ENCODE measurements at places on chromosomes 1 and 21.

DNA sequence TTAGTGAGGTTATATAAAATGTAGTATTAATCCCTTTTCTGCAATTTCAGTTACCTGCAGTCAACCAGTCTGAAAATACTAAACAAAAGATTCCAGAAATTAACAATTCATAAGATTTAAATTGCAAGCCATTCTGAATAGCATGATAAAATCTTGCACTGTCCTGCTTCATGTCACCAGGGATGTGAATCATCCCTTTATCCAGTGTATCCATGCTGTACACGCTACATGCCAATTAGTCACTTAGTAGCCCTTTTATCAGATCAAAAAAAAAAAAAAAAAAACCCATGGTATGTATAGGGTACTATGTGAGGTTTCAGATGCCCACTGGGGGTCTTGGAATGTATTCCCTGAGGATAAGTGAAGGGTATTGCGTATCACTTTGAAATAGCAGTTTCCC, 191.3 kb upstream of the HP1BP3 start:
- DNase-seq: no peak

- no peak for DNase-seq
Measured at GRCh38 chr1:89382479-89382878, 18.6 kb downstream of the GBP6 start.

- peak; percentile 42 for DNase-seq
Measured at GRCh38 chr1:204198348-204199340, 2.4 kb upstream of the KISS1 start.

DNA sequence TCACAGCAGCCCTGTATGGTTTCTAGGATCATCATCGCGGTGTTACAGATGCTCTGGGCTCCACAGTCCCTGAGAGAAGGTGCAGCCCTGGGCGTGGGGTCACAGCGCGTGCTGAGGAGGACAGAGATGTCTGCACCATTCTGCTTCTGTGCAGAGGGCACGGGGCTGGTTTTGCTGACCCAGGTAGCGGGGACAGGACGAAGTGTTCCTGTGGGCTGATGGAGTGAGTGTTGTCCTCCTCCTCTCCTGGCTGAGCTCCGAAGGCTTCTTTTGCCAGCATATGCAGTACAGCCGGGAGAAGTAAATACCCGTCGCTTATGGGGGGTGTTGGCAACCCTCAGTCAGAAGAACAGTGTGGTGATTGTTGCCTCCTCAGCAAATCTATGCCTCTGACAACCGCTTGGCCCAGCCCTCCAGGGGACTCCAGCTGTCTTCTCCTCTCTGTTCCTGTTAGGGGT, 101.5 kb downstream of the DDX20 start:
- no peak for DNase-seq

GRCh38 chr1:63327417-63328054, 5.2 kb downstream of the FOXD3 start:
- DNase-seq: no peak
